ENCODE measurements at places on chromosomes 3 and 15.

GRCh38 chr3:28936154-28936553 is 344.7 kb upstream of the RBMS3 start:
- no peak for DNase-seq

- DNase-seq = no peak
Measured at GRCh38 chr3:71503525-71504249, 79.8 kb downstream of the FOXP1 start.

DNA sequence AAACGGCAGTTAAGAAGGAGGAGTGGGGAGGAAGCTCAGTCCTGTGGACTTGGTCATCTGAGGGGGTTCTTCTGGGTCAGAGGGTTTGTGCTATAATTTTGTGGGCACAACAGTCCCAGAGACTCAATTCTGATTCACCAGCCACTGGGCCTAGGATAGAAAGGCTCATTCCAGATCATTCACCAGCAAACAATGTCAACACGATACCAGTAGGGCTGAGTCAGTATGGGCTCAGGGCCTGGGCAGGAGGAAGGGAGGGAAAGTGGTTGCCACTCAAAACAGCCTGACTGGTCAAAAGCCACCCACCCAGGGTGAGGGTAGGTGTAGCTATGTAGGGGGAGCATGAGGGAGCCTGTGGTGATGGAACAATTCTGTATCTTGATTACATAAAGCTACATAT is 86.9 kb upstream of the MEX3B start:
- DNase-seq = no peak

DNA sequence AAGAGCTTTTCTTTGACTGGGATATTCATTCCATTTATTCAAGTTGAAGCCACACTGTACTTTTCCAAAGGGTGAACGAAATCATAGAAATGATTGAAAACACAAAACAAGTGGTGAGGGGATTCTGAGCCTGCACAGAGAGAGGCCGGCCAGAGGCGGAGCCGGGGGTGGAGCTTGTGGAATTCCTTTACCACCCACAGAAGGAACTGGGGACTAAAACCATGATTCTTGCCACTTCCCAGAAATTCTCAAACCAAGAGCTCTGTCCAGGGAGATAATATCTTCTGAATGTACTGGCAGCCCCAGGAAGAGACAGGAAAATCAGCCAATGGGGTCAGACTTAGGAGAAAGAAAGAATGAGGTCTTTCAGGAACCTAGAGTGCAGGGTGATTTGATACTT is 20.8 kb downstream of the FBN1 start:
- no peak for DNase-seq

- no peak for DNase-seq
Measured at GRCh38 chr15:101476756-101477155, 12.8 kb downstream of the PCSK6 start.

GRCh38 chr15:75840659-75841058 is 2.6 kb upstream of the UBE2Q2 start:
- DNase-seq = no peak

DNA sequence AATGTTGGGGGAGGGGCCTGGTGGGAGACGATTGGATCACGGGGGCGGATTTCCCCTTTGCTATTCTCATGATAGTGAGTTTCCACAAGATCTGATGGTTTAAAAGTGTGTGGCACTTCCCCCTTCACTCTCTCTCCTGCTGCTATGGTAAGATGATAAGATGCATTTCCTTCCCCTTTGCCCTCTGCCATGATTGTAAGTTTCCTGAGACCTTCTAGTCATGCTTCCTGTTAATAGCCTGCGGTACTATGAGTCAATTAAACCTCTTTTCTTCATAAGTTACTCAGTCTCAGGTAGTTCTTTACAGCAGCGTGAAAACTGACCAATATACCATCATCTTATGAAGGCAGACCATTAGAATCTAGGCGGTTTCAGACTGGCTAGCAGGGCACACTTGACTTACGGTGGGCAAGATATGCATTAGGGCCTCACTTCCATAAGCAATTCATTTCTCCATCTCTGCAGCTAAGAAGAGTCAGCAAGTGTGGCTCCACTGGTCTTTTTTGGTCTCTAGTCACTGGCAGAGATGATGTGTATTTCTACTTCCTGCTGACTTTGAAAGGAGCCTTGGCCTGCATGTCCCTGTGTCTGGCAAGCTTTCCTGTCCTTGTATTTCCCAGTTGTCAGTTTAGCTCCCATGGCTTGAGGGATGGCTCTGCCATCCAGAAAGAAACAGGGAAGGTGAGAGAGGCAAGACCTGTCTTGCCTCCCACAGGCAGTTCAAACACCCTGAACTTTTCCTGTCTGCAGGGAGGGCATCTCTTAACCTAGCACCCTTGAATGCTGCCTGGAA is 109.0 kb upstream of the ADAMTS9 start:
- no peak for DNase-seq

- DNase-seq = peak; percentile 24
Measured at GRCh38 chr3:32510075-32510724, 7.5 kb upstream of the CMTM6 start.

GRCh38 chr15:50057905-50058639 is 61.0 kb downstream of the ATP8B4 start:
- no peak for DNase-seq

DNA sequence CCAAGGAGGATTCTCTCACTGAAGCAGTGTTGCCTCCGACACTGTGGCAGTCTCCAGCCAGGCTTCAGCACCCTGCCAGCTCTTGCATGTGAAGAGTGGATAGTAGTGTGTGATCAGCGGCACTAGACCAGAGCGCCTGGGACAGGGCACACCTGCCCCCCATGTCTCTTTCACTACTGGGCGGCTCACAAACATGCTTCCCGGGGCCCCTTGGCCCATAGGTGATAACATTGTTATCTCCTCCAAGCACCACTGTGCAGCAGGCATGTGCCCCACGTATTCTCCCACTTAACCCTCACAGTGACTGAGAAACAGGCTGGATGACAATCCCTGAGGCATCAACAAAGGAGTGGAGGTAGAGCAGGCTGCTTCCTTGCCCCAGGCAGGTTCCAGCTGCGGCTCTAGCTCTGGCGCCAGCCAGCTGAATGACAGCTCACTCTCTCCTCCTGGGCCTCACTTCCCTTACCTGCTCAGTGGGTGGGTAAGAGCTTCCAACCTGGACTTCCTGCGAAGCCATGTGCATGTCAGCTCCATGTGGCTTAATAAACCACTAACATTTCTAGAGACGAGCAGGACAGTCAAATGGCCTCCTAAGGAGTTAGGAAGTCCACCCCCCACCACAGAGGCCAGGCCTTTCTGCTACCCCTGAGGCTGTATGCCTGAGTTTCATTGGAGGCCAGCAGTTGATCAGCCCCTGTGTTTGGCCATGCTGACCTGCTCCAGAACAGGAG is 37.8 kb downstream of the KLF13 start:
- no peak for DNase-seq

DNA sequence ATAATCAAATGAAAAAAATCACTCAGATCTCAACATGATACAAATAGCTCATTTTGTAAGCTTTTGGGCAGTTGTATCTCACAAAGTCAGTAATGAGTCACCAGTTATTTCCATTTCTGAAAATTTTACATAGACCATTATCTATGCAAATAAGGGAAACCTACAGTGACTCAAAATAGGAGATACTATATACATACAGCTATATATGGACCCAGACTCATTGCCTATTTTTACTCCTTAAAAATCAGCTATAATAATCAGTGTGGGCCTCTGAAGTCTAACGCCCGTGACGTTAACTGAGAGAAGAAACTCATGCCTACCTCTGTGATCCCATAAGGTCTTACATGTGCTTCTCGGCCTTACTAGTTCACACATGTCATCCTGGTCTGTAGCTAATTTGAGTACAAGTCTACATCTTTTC is 31.6 kb downstream of the LRIG1 start:
- no peak for DNase-seq

GRCh38 chr3:30986551-30986950 is 92.1 kb upstream of the GADL1 start:
- no peak for DNase-seq

GRCh38 chr3:60954048-60954447 is 297.2 kb downstream of the FHIT start:
- no peak for DNase-seq

GRCh38 chr15:75027551-75027950 is 4.2 kb downstream of the PPCDC start:
- no peak for DNase-seq

DNA sequence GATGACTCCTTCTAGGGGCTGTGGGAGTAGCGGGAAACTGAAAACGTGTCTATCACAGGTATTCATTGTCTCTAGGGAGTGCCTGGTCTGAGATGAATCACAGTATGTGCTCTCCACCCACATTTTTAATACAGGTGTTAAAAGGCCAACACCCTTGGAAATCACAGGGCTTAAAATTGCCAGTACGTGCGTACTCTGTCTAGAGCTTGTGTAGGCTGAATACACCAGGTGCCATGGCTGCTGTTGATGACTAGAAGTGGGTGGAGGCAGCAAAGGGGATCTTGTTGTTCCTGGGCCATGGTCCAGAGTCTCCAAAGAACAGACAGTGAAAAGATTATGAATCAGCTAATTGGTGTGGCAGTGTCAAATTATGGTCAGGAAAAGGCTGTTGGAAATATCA is 35.1 kb upstream of the P3H2 start:
- DNase-seq = no peak

DNA sequence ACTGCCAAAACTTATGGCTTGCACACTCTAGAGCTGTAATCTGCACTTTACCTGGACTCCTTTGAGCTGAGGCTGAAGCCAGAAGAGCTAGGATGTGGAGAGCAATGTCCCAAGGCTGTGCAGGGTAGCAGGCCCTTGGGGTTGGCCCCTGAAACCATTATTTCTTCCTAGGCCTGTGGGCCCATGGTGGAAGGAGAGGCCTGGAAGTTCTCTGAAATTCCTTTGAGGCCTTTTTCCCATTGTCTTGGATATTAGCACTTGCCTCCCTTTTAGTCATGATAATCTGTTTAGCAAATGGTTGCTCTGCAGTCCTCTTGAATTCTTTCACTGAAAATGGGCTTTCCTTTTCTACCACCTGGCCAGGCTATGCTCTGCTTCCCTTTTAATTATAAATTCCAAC is 102.0 kb upstream of the SGO1 start:
- DNase-seq = no peak

DNA sequence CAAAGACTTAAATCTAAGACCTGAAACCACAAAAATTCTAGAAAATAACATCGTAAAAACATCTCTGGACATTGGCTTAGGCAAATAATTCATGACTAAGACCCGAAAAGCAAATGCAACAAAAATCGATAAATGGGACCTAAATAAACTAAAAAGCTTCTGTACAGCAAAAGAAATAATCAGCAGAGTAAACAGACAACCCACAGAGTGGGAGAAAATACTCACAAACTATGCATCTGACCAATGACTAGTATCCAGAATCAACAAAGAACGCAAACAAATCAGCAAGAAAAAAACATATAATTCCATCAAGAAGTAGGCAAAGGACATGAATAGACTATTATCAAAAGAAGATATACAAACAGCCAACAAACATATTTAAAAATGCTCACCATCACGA is 749.4 kb downstream of the PLOD2 start:
- DNase-seq = no peak

- no peak for DNase-seq
Measured at GRCh38 chr15:90644952-90645725, 72.0 kb upstream of the BLM start.

DNA sequence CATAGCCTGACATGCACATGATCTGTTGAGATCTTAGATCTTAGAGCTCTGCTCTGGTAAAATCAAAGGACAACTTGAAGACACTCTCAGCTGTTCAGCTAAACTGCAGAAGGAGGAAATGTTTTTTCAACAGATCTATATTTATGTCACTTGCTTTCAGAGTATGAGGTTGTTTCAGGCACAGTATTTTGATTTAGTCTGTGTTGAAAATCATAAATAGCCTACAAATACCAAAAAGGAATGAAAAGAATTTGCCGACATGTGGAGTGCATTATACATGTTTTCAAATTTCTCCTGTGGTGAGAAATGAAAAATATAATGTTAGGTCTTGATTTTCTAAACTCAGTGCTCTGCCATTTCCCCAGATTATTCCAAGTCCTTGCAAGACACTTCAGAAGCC is 1118.4 kb downstream of the TBL1XR1 start:
- no peak for DNase-seq

DNA sequence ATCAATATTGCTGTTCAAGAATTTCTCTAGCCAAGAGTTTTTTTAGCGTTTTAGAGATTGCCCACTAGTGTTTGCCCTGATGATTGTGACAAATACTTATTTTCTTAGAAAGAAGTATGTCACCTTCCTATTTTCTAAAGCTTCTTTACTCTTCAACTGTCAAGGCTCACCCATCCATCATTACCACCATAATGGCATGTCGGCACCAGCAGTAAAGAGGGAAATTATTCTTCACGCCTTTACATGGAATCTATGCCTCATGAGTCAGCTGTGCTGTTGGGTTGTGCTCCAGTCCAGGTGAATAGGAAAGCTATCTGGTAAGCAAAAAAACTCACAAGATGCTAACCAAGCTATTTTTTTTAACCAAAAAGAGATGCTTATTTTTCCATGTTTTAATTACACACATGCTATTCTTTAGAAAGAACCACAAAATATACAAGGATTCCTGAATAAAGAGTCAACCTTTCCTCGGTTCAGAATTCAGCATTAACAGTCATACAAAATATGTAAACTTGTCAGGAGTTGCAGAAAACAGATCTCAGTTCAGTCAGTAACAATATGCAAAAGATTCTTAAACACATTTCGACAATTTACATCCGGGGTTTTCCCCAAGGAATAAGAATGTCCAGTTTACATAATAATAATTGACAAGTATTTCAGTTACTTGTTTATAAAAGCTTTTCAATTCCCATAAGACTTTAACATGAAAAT is 128.0 kb downstream of the ATP8B4 start:
- no peak for DNase-seq

DNA sequence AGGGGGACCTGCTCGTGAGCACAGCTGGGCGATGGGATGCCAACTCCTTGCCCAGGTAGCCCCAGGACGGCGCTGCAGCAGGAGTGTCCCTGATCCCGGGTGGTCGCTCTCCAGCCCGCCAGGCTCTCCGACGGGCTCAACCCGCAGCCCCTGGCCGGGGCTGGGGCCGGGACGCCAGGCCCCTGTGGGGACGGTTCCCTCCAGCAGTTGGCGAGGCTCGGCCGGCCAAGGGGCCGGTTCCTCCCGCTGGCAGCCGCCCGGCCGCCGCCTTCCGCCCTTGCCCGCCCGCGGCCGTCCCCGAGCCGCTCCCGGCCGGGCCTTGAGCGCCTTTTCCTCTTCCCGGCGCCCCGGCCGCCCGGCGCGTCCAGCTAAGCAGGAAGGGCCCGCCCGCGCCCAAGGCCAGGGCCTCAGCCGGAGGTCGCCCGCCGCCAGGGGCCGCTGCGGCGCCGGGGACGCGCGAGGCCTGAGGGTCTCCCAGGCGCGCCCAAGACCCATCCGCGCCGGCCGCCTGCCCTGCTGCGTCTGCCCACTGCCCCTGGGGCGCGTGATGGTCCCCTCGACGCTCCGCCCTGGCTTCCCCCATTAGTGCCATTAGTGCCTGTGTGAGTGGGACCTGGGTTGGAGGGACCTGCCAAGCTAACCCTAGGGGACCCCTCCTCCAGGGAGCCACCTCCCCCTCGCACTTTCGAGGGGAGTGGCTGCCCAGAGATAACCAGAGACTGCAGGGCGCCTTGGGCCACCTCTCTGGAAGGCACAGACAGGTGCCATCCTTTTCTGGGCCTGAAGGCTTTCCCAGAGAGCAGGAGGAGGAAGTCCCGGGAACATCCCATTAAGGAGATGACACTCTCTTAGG is 106.4 kb downstream of the FBLN2 start:
- no peak for DNase-seq

- no peak for DNase-seq
Measured at GRCh38 chr15:80107774-80108173, 45.0 kb upstream of the FAH start.

- no peak for DNase-seq
Measured at GRCh38 chr15:47577461-47577860, 139.8 kb upstream of the SEMA6D start.

All from stimulated activated CD8-positive, alpha-beta memory T cell treated with anti-CD3 and anti-CD28 coated beads, Interleukin-15, amount 100 ng/mL, for 4 hours (primary cell).